ENCODE measurements at places on chromosomes 12 and 14. TPM values are rescaled to one million over a fixed set of nuclear protein-coding genes. Genes with fewer than 3 reads are reported as not detected.

DNA sequence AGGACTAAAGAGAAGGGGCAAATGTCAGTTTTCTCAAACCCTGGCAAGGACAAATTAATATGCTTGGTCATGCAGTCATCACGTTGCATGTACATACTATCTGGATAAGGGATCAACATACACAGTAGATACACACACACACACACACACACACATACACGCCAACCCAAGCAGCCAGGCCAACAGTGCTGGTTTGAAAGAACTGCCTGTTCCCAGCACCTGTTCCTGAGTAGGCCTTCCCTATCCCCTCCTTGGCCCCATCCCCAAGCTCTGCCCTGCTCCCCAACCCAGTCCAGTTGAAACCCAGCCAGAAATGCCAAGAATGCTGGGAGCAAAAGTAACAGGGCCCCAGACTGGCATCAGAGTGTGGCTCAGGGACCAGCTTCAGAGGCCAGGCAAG is 4.4 kb downstream of the ITGA7 start:
- DNase-seq = no peak

DNA sequence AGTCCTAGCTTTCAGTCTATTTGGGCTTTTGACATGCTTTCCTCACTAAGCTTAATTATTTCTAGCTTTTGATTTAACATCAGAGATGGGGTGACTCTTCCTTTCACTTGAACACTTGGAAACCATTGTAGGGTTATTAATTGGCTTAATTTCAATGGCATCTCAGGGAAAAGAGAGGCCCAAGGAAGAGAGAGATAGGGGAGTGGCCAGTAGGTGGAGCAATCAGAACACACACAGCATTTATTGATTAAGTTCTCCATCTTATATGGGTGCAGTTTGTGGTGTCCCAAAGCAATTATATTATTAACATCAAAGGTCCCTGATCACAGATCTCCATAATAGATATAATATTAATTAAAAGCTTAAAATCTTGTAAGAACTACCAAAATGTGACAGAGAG is 1466.1 kb upstream of the SEL1L start:
- no peak for DNase-seq

GRCh38 chr12:66739940-66740651 is 61.2 kb upstream of the GRIP1 start:
- DNase-seq = no peak

DNA sequence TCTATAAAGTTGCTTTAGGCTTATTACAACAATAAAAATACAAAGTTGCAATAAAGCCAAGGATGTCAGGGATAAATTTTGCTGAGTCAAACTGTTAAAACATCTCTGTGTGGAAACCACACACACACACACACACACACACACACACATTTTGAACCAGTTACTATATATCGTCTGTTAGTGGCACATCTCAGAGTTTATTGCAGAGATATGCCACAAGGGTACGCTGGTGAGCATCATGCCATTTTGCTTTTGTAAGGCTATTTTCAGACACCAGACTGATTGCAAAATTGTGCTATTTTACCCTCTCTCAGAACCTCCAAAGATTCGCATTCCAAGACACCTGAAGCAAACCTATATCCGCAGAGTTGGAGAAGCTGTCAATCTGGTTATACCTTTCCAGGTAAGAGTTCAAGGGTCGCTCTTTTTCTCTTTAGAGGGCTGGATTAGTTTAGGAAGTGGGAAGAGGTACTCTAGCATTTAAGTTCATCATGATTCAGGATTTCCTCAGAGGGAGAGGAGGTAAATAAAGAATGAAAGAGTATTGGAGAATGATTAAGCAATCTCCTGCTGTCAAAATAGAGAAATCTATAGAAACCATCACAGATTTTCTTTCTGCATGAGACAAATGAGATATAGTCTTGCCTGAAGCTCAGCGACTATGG is 27.3 kb upstream of the CHPT1 start:
- DNase-seq = peak; percentile 14

- peak; percentile 78 for DNase-seq
These were observed 37.0 kb upstream of the TMEM263 start for GRCh38 chr12:106918746-106919145.

NOVA1 gene
- 6.9 TPM for total RNA-seq

B4GALNT1 gene
- total RNA-seq = 0.59 TPM

DNA sequence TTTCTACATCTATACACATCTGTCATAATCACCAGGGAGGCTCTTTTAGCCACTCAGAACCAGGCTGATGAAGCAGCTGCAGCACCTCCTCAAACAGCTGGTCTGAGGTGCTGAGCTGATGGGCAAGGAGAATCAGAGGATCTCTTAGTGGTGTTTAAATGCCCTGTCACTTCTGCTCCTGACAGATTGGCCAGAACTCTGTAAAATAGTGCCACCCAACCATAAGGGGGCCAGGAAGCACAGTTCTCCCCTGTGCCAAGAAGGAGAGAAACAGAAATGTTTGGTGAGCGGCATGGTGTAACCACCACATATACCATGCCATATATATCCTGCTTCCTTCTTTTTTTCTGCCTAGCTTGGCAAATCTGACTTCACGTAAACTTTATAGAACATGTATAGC is 12.8 kb downstream of the SOCS2 start:
- DNase-seq = no peak

LHX5 gene
- 0.85 TPM for total RNA-seq

DNA sequence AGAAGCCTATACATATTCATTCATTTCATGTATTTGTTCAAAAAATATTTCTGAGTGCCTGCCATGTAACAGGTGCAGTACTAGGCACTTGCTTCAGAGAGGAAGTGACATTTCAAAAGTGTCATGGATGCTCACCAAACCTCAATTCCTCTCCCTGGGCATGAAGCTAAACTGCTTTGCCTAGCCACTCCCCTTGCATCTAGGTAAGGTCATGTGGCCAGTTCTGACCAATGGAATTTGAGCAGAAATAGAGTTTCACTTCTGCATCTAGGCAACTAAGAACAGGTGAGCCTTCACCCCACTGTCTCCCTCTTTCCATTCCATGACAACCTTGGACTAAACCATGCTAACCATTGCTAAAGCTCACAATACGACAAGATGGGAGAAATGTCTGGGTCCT is 27.6 kb downstream of the TC2N start:
- peak; percentile 30 for DNase-seq

Measured in H7 (cell line).